ENCODE measurements at places on chromosomes 5 and 9.

DNA sequence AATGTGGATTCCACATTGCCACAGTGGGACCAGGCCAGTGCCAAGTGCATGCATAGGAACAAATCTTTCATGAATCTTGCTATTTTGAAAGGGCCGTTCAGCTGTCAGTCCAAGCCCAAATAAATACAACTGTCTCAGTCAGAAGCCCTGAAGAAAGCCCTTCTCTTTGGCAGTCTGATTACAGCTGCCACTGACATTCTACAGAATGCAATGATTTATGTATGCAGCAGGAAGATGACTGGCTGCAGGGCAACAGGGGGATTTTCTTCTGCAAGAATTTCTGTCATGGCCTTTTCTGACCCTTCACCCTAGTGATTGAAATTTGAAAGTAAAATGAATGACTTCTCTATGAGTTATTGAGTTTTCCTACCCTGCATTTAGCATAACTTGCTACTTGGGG is 86.7 kb upstream of the FER start:
- DNase-seq: no peak

DNA sequence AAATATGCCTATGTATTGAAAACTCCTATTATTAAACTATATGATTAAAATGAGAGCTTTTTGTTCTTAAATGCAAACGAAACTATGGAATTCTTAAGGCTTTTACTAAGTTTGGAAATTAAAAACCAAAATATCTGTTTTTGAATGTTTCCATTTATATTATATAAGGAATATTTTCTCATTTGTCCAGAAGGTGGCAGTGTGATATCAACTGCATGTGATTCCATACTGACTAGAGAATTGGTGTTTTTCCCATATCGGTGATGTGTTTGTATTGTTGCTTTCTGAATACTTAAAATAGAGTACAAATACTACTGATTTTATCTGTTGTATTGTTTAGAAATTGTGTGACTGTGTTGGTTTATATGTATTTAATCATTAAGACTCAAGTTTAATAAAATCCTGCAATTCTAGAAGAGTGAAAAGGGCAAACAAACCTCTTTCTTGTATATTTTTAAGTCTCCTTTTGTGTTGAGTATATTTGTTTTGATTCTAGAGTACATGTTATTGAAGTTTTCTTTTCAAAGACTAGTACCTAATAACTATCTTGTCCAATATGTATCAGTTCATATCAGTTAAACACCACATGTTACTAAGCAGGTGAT is 320.8 kb downstream of the CCDC171 start:
- peak; percentile 72 for DNase-seq

DNA sequence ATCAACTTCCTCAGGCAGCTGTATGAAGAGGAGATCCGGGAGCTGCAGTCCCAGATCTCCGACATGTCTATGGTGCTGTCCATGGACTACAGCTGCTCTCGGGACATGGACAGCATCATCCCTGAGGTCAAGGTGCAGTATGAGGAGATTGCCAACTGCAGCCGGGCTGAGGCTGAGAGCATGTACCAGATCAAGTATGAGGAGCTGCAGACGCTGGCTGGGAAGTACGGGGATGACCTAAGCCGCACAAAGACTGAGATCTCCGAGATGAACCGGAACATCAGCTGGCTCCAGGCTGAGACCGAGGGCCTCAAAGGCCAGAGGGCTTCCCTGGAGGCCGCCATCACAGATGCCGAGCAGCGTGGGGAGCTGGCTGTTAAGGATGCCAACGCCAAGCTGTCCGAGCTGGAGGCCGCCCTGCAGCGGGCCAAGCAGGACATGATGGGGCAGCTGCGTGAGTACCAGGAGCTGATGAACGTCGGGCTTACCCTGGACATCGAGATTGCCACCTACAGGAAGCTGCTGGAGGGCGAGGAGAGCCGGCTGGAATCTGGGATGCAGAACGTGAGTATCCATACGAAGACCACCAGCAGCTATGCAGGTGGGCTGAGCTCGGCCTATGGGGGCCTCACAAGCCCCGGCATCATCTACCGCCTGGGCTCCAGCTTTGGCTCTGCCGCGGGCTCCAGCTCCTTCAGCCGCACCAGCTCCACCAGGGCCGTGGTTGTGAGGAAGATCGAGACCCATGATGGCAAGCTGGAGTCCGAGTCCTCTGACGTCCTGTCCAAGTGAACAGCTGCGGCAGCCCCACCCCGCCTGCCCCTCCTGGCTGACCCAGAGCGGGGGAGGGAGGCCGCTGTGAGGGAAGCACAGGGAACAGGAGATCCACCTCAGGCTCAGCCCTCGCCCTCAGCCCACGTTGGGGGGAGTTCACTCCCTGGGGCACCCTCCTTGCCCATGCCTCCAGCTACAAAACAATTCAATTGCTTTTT is 84.0 kb downstream of the SEC61B start:
- no peak for DNase-seq

GRCh38 chr9:129932303-129933151 is 97.3 kb downstream of the USP20 start:
- no peak for DNase-seq

GRCh38 chr9:109794361-109795012 is 14.5 kb downstream of the PALM2AKAP2 start:
- DNase-seq: no peak

DNA sequence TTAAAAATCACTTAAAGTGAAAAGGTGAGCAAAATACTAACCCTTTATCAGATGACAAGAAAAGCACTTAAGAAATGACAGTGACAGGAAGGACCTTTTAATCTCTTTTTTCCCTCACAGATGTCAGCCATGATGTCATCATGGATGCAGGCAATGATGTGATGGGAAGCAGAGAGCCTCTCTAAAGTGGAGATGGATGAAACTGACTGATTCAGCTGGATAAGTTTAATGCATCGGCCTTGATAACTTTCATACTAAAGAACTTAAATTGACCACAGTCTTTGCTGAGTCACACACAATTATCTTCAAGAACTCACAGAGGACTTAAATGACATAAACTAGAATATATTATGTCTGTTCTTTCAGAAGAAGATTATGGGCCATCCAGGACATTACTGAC is 153.2 kb upstream of the FGF10 start:
- no peak for DNase-seq

DNA sequence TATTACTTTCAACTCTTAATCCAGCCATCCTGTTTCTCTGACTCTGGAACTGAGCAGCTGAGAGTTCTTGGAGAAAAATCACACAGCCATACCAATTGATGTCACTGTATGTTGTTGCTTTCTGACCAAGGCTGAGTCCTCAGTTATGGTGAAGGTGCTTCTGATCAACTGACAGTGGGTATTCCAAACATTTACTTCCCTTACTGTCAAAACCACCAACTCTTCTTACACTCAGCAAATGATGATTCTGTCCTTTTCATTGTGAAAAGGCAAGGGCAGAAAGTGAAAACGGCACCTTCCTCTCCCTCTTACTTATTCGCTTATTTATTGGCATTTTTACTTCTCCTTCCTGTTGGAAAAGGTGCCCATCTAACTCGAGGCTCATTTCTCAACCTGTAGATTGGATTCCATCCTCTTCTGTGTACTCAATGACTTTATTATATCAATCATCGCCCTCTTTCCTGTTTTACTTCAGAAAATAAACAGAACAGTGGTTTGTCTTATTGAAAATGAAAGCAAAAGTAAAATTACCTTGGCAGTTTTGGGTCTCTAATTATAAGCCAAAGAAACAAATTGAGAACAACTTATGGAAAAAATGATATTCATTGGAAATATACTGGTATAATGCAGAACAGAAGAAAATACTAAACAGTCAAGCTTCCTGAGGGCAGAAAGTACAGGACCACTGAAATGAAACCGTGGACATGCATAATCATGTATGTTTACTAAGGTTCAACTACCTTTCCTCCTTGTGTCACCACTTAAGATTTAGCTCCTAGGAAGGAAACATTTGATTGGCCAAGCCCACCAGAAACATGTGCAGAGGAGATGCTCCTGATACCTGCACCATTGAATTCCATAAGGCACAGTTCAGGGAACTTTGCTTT is 104.5 kb upstream of the CHD1 start:
- DNase-seq: peak; percentile 54

GRCh38 chr9:95077053-95077765 is 240.3 kb downstream of the FANCC start:
- DNase-seq: no peak

DNA sequence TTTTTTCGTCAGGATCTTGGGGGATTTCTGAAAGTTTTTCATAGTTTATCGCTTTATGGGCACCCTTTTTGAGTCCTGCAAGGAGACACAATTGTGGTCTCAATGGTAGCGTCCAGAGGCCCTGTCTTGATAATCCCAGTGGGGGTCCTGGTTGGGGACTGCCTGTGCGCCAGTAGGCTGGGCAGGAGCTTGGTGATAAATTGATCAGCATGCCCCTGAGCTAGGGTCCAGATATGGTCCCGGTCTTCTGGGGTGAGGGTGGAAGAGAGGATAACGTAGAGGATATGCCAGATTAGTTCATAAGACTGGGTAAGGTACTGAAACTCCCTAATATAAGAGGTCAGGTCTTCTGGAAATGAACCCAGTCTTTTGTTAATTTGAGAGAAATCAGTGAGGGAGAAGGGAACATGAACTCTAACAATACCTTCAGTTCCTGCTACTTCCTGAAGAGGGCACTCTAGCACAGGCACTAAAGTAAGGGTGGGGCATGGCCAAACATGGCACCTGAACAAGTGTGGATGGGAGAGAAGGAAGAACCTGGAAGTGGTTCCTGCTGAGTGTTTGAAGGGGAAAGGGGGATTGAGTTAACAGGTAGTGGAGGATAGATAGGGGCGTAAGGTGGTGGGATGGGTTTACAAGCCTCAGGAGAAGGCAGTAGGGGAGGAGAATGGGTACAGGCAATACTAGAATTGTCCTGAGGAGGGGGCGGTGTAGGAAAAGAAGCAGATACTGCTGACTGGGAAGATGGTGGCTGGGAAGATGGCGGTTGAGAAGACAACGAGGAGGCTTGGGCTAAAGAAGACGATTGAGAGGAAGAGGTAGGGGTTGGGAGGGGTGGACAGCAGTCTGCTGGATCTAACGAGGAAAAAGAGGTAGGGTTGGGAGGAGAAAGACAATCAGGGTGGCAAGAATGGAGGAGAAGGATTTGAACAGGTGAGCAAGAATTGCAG is 33.8 kb upstream of the ANXA2R start:
- DNase-seq: peak; percentile 82

GRCh38 chr5:100493996-100494395 is 41.2 kb upstream of the FAM174A start:
- DNase-seq: no peak

- no peak for DNase-seq
These were observed 54.4 kb downstream of the ALDH7A1 start for GRCh38 chr5:126540631-126541030.

- no peak for DNase-seq
These were observed 110.5 kb upstream of the LRRTM2 start for GRCh38 chr5:138985683-138986082.

DNA sequence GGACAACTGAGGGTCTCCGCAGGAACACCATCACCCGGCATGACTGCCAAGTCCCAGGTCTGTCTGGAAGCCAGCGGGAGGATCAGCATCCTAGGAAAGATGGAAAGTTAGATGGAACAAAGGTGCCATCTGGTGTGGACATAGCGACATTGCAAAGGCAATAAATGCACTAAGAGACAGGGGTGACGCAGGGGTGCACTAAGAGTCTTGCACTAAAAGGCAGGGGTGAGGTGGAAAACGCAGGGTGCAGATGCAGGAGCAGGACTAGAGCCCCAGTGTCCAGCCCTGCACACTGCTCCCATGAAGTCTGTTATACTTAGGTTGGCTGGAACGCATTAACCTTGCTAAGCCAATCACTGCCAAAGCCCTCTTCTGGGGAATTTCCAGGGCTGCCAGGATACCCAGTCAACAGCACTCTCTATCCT is 15.5 kb downstream of the ATOX1 start:
- peak; percentile 9 for DNase-seq

GRCh38 chr9:82054264-82055015 is 65.9 kb downstream of the SPATA31D1 start:
- no peak for DNase-seq

GRCh38 chr5:7759257-7759871 is 91.6 kb downstream of the CFAP90 start:
- DNase-seq: no peak

DNA sequence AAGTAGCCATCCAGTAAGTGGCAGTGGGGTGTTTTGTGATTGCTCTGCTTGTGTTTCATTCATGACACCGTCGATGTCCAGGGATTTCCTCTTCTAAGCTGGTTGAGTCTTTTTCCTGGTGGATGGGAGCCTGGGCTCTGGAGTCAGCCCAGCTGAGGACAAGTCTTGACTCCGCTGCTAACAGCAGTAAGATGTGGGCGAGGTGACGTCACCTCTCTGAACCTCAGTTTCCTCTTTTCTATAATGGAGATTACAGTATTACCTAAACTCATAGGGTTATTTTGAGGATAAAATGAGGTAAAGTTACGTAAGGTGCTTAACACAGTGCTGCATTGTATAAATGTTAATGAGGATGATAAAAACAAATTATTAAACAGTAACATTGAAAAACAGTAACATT is 21.3 kb downstream of the FGF1 start:
- no peak for DNase-seq

DNA sequence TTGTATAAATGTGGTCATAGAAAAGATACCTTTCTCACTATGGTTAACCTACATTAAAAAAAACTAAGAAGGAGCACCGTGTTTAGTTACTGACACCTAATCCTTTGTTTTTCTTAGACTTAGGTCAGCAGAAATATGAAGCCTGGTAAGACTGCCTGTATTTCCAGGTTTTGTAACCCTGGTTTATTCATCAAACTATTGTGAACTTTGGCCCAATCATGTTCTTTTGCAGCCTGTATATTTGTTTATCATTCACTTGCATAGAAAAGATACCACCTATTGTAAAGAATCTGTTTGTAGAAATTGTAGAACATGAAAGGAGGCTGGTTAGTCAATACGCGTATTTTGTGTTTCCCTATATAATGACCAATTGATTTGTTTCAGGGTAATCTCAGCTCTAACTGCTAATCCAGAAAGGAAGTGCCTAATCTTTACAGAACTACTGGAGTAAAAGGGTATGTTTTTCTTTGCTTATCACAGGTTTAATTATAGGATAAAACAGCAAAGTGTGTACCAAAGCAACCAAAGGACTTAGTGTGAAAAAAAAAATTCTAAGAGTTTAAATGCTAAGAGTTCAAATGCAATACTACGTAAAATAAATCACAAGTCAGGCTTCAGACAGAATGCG is 103.6 kb downstream of the LURAP1L start:
- DNase-seq: no peak

DNA sequence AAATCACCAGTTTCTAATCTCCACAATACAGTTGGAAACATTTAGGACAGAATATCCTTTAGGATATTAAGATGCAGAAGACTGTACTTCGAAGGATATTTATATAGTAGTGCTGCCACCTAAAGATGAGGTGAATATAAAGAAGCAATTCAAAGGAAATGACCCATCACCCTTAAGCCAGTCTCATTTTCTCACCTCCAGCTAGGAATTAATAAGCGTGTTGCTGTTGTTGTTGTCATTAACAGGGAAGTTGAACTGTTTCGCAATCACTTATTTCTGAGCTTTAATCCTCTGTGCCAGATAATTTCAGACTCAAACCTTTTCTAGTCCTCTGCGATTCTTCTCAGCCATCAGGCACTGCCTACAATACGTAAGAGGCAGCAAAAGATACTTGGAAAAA is 7.8 kb upstream of the PURA start:
- peak; percentile 16 for DNase-seq

Data from erythroblast (primary cell).